ENCODE measurements at places on chromosomes 3 and 15.

DNA sequence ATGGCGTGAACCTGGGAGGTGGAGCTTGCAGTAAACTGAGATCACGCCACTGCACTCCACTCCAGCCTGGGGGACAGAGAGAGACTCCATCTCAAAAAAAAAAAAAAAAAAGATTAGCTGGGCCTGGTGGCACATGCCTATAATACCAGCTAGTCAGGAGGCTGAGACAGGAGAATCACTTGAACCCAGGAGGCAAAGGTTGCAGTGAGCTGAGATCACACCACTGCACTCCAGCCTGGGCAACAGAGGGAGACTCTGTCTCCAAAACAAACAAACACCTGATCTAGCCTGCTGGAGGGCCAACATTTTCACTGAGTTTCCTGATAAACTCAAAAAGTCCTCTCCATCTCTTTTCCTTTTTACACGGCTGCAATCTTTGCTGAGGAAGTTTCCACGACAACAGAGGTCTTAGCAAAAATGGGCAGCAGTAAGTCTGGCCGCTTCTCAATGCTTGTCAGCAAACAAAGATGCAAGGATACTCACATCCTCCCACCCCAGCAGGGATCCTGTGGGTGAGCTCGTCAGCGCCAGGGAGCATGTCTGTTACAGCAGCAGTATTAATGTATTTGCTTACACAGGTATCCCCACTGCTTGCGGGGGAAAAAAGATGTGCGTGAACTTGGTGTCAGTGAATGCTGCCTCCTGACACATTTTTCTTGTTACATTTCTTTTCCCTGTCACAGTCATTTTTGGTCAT lies 21.0 kb upstream of the CCDC174 start:
- no peak for DNase-seq

DNA sequence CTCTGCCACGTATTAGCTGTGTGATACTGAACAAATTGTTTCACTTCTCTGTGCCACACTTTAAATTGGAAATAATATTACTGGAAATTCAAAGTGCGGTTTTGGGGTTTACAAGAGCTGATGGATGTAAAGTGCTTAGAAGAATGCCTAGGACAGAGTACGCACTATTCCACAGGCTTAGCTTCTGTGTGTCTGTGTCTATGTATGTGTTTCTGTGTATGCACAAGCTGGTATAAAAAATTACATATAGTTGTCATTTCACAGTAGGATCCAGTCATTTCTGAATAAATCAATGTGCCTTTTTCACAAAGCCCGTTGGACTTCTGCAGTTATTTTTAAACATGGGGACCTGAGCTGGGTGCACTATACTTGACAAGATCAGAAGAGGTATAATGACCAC lies 370.4 kb downstream of the TUSC7 start:
- DNase-seq: no peak

GRCh38 chr3:28504976-28505375 lies 156.4 kb upstream of the AZI2 start:
- DNase-seq: no peak

DNA sequence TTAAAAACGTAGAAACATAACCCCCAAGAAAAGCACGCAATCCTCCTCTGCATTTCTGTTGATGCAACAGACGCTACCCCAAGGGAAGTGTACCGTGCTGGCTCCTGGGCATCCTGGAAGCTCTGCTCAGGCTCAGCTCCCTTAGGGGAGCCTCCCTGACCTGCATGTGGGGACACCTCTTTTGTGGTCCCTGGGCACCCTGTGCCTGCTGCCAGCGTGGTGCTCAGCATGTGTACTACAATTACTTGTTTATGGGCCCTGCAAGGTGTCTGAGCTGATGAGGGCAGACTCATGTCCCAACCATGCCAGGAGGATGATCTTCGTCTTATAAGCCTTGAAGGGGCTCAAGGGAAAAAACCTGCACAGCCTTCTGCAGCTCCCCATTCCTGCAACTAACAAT lies 18.3 kb downstream of the EHD4 start:
- no peak for DNase-seq

DNA sequence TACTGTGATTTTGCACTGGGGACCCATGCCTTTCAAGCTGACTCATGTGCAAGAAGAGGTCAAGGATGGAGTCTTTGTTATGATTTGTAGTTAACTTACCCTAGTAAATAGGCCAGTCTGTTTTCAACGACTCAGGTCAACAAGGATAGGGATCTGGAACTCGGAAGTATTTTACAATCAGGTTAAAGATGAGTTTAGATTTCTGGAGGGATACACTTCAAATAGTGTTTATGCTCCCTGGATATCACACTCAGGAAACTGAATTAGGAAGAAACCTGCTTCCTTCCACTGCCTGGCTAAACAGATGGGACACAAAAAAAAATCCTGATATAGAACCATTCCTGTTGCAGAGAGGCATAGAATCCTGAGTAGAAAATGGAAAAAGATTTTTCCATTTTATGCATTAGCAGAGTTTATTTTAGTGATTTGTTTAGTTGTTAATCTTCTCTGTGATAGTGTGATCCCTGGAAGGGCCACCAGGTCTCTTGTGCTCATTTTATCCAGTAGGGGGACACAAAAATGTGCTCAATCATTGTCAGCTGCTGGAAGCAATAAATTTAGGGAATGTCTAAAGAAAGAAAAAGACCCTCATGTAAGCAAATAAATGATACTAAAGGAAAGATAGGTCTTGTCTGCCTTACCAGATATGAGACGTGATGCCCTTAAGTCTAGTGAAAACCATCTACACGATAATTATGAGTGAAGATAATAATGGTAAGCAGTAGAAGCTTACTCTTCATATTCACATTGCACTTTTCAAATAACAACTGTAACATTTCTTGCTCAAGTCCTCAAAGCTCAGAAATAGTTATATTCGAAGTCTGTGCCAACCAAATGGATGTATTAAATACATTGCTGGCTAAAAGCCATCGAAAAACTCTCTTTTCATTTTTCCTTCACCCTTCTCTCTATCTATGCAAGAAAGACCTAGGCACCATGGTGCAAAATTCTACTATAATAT lies 452.1 kb upstream of the KCNMB2 start:
- DNase-seq: peak; percentile 63

- DNase-seq: no peak
Observed at GRCh38 chr15:43954181-43954621, 127.4 kb downstream of the WDR76 start.

- no peak for DNase-seq
Observed at GRCh38 chr15:51075826-51076523, 18.7 kb downstream of the TNFAIP8L3 start.

DNA sequence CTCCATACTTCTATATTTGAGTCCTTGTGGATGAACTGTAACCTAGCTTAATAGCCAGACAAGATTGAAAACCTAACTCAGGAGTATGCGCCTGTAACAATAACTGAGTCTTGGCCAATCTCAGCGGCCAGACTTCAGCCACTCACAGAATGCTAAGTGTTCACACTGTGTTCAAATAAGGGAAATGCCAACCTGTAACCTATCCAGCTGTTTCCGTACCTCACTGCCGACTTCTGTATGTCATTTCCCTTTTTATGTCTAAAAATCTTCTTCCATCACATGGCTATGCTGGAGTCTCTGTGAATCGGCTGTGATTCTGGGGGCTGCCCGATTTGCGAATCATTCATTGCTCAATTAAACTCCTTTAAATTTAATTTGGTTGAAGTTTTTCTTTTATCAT lies 169.2 kb downstream of the NFKBIZ start:
- DNase-seq: no peak

DNA sequence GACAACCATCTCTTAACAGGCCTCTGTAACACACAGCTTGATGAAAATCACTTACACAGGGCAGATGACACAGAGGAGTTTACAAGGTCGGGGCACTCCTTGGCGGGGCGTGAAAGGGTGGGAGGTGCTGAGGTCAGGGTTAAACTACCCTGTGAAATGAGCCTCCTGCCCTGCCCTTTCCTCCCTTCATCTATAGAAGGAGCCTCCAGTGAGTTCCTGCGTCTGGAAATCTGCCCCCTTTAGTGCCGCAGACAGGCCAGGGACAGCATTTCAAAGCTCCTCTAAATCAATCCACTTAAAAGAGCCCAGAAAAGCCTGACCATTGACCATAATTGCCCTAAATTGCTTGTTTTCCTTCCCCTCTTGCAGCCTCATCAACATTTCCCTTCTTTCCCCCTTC lies 1.9 kb downstream of the ROBO1 start:
- DNase-seq: no peak

- no peak for DNase-seq
Observed at GRCh38 chr15:52076889-52077781, 35.4 kb downstream of the BCL2L10 start.

- no peak for DNase-seq
Observed at GRCh38 chr3:156424758-156425157, 130.2 kb downstream of the SSR3 start.

DNA sequence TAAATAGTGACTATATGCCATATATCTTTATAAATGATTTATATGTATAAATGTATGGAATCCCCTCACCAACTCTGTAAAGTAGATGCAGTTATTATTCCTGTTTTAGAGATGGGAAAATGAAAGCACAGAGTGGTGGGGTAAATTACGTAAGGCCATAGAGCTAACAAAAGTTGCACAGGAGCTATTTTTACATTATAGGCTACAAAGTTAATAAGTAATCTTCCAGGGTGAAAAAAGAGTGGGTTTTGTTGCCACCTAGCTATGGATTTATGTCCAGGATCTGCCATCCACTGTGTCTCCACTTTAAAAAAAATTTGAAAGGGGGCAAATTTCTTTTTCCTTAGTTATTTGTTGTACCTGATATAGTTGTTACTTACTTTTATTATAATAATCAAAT lies 235.7 kb downstream of the MCTP2 start:
- DNase-seq: no peak

- no peak for DNase-seq
Observed at GRCh38 chr3:55158345-55158744, 230.5 kb upstream of the LRTM1 start.

DNA sequence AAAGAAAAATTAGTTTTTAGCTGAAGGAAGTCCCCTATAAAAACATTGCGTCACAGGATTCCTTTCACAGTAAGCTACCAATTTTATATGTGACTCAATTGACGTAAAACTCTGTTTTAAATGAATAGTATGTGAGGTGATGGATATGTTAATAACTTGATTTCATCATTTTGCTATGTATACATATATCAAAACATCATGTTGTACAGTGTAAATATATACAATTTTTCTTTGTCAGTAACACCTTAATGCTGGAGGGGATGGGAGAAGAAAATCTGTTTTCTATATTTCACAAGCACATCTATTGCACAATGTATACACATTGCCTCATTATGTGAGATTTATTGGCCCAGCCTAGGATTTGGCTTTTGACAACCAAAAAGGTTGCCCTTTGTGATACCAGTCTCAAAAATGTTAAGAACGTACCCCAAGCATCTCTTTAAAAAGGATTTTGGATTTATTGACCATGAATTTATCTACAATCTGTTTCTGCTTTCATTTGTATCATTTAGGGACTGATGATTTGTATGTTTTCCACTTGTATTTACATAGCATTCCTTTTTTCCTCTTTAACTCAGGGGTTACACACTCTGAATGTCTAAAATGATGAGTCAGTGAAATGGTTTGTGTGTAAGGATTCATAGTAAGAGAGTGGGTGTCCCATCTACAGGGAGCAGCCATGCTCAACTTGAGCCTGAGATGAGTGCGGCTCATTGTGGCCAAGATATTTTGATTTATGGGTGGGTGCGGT lies 62.6 kb downstream of the CRTC3 start:
- DNase-seq: no peak

GRCh38 chr15:80989081-80989517 lies 520 bp downstream of the MESD start:
- DNase-seq: no peak

DNA sequence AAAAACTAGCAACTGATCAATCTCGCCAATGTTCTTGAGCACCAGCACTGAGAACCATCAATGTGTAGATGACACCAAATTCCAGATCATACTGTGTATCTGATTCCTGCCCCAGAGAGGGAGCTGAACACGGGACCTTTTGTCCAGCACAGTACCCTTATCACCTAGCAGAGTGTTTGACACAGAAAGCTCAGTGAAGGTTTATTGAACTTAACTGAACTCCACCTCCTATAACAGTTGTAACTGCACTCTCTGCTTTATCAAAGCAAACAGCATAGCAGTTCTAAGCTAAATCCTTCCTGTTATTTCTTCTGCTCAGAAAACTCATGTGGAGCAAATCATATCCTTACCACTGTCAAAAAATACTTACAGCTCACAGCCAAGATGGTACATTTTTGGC lies 183.4 kb upstream of the SLCO3A1 start:
- DNase-seq: no peak

GRCh38 chr3:107269136-107269535 lies 108.1 kb upstream of the CCDC54 start:
- no peak for DNase-seq

DNA sequence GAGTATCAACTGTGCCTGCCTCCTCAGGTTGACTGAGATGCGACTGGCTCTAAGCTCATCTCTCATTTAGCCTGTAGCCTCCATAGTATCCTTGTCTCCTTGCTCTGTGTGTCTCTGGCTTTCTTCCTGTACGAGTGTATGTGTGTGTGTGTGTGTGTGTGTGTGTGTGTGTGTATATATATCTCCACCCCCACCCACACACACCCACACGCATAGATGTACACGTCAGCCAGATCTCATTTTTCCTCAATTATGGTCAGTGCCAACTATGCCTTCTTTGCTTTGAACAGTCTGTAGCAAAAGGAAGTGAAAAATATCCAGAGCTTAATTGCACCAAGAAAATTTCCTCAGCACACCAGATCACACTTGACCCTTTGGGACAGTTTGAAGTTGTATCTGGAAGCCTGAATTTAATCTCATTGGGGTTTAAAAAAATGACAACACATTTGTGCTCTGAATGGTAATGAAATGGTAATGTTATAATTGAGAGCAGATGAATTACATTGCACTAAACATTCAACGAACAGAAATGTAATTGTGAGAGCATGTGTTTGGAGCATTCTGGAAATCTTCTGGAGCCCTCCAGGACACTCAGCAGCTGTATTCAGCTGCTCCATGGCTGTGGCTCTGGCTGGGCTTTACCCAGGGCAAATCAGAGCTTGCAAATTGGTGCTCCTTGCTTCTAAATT lies 63.6 kb downstream of the RYR3 start:
- no peak for DNase-seq

GRCh38 chr3:129352650-129353588 lies 74.2 kb downstream of the HMCES start:
- no peak for DNase-seq

- DNase-seq: no peak
Observed at GRCh38 chr3:151203051-151203420, at the start of gene GPR171. Gene GPR171 (minus strand): TSS chr3:151203216. CDS start chr3:151199386, 3,830 bp downstream.

DNA sequence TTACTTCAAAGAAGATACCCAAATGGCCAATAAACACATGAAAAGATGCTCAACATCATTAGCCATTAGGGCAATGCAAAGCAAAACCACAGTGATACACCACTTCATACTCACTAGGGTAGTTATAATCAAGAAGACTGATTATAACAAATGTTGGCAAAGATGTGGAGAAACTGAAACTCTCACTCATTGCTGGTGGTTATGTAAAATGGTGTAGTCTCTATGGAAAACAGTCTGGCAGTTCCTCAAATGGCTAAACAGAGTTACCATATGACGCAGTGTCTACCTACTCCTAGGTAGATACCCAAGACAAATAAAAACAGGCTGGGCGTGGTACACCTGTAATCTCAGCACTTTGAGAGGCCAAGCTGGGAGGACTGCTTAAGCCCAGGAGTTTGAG lies 3.5 kb upstream of the ZFAND6 start:
- DNase-seq: no peak

Data from D341Med (cell line).